ENCODE measurements at places on chromosomes 12 and 14. TPM values are rescaled to one million over a fixed set of nuclear protein-coding genes. Genes with fewer than 3 reads are reported as not detected.

DNA sequence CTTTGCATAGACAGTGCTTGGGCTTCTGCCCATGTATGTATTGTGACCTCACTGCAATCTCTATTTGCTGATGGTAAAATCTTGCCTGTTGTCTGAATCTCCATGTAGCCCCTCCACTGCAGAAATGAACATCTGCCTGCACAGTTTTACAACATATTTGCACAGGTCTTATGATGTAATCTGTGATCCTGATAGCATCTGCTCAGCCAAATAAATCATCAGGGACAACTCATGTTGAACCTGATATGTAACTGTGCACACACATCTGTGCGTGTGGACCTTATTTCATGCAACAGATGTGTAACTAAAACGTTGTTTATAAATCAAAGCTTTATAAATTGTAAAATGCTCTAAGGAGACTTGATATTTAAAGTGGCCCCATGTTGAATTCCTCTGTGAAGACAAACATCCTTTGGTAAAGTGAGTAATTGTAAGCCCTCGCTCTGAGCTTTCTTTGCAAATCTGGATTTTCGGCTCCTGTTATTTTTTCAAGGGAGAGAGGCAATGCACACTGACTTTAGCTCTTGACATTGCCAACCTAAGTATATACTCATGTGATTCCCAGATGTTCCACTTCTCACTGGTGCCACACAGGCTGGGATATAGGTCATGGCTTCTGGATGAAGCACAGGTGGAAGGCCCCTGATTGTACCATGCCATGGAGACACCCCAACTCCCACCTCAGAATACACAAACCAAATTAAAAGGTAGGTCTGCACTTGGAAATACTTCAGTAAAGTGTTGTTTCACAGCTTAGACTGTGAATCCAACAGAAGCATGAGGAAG is 371.3 kb downstream of the GRIN2B start:
- no peak overlapping the region for H3K27ac ChIP-seq
- H3K27me3 ChIP-seq: no peaks in the 10 kb centered on the region
- no peak for DNase-seq
- H3K4me1 ChIP-seq: no peaks in the 10 kb centered on the region
- H3K36me3 ChIP-seq: no peaks in the 10 kb centered on the region
- H3K4me3 ChIP-seq: no peak overlapping the region

DNA sequence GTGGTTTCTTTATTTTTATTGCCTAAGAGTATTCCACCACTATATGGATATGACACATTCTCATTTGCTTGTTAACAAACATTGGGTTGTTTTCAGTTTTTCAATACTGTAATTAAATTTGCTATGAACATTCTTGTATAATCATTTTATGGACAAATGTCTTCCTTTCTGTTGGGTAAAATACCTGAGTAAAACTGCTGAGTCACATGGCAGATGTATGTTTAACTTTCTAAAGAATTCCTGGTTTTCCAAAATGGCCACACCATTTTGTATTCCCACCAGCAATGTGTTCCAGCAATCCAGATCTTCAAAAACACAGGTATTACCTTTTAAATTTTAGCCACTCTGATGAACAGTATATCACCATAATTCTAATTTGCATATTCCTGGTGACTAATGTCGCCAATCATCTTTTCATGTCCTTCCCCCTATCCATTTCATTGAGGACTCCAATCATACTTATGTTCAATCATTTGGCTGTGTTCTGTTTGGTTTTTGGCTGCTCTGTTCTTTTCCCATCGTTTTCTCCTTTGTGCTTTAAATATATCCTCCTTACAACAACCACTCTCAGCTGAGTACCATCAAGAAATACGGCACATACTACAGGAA is 36.0 kb downstream of the CDK17 start:
- no peaks in the 10 kb centered on the region for H3K27me3 ChIP-seq
- H3K36me3 ChIP-seq: no peaks in the 10 kb centered on the region
- no peak overlapping the region for H3K27ac ChIP-seq
- DNase-seq: no peak
- peaks cover 16% of the 10 kb centered on the region for H3K4me1 ChIP-seq

- H3K4me3 ChIP-seq: no peak overlapping the region
- H3K4me1 ChIP-seq: peaks cover 9% of the 10 kb centered on the region
- no peak for DNase-seq
- H3K27me3 ChIP-seq: no peaks in the 10 kb centered on the region
Observed at GRCh38 chr12:63928305-63928704, 83.8 kb downstream of the SRGAP1 start.

GRCh38 chr14:58677517-58677916 is 39.8 kb downstream of the DACT1 start:
- H3K4me3 ChIP-seq: no peak overlapping the region
- no peak overlapping the region for H3K27ac ChIP-seq
- H3K36me3 ChIP-seq: no peaks in the 10 kb centered on the region
- no peak for DNase-seq
- no peaks in the 10 kb centered on the region for H3K27me3 ChIP-seq

DNA sequence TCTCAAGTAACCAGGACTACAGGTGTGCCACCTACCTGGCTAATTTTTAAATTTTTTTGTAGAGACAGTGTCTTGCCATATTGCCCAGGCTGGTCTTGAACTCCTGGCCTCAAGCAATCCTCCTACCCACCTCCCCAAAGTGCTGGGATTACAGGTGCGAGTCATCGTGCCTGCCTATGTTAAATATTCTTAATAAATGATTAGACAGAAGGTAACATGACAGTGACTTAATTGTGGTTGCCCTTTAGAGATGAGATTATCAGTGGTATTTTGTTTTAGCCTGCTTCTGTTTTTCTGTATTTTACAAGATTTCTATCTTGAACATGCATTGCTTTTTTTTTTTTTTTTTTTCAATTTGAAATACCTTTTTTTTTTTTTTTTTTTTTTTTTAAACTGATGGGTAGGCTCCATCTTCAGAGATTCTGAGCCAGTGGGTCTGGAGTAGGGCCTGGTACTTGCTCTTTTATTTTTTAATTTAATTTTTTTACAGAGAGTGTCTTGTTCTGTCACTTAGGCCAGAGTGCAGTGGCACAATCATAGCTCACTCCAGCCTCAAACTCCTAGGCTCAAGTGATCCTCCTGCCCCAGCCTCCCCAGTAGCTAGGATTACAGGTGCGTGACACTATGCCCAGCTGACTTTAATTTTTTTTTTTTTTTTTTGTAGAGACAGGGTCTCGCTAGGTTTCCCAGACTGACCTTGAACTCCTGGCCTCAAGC is 88.4 kb downstream of the BORCS5 start:
- no peak for DNase-seq
- H3K27ac ChIP-seq: no peak overlapping the region
- H3K36me3 ChIP-seq: no peaks in the 10 kb centered on the region
- no peaks in the 10 kb centered on the region for H3K27me3 ChIP-seq
- H3K4me3 ChIP-seq: no peak overlapping the region

DNA sequence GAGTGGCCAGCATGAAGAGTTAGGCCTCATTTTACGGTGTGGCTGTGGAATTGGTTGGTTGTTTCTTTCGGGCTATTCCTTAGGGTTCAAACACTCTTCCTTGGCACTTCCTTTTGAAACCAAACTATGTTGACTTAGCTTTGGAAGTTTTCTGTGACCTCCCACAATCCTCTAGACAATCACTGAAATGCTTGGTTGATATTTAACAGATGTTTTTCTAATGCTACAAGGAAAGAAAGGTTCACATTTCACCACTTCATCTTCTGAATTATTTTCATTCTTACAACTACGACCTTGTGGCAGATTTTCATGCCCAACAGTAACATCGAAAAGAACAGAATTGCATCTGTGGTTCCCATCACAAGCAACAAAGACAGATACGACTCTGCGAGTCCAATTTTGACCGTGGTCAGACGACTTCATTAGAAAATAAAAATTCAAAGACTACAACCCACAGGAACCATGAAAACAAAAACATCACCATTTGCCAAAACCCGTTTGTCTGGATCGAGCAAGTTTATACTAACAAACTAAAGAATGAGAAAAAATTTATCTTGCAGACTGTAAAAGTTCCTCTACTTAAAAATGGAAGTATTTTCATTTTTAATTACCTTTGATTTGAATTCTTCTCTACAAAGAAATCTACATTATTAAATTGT is 16.9 kb downstream of the PRKAB1 start:
- DNase-seq: peak; percentile 41
- peaks cover 18% of the 10 kb centered on the region for H3K36me3 ChIP-seq
- no peaks in the 10 kb centered on the region for H3K27me3 ChIP-seq
- H3K4me3 ChIP-seq: no peak overlapping the region

- H3K36me3 ChIP-seq: no peaks in the 10 kb centered on the region
- no peaks in the 10 kb centered on the region for H3K27me3 ChIP-seq
- H3K4me1 ChIP-seq: peaks cover 3% of the 10 kb centered on the region
- DNase-seq: no peak
- H3K27ac ChIP-seq: no peak overlapping the region
Observed at GRCh38 chr14:74704656-74705055, 8.2 kb downstream of the AREL1 start.

Gene TMEM229B
- 1.5 TPM for total RNA-seq

Gene KRT78
- not detected for total RNA-seq

GRCh38 chr12:91144053-91144452 is 32.8 kb upstream of the LUM start:
- H3K27me3 ChIP-seq: no peaks in the 10 kb centered on the region
- H3K36me3 ChIP-seq: peaks cover 35% of the 10 kb centered on the region

DNA sequence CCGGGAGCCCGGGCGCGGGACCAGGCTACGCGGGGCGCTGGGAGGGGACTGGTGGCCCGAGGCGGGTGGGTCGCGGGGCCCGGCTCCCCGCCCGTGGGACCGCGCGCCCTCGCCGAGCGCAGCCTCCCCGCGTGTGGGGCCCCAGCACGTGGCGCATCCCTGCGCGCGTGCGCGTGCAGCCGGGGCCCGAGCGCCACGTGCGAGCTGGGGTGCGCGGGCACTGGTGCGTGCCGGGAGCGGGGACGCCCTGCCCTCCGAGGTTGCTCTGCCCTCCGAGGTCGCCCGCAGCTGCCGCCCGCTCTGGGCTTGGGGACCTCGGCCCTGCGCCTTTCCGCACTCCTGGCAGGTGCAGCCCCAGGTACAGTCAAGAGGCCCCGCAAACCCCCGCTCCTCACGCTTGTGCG is 365 bp upstream of the CCDC88C start:
- H3K27me3 ChIP-seq: peaks cover 2% of the 10 kb centered on the region
- no peaks in the 10 kb centered on the region for H3K36me3 ChIP-seq
- no peak for DNase-seq
- peaks cover 6% of the 10 kb centered on the region for H3K4me1 ChIP-seq

GRCh38 chr14:92711976-92712653 is 36.3 kb downstream of the LGMN start:
- no peak for DNase-seq
- H3K4me1 ChIP-seq: no peaks in the 10 kb centered on the region
- peaks cover 7% of the 10 kb centered on the region for H3K36me3 ChIP-seq
- peak overlapping the region; percentile 20 for H3K27ac ChIP-seq
- no peaks in the 10 kb centered on the region for H3K27me3 ChIP-seq

GRCh38 chr12:120832737-120833136 is 71.4 kb downstream of the SPPL3 start:
- no peaks in the 10 kb centered on the region for H3K36me3 ChIP-seq
- H3K27ac ChIP-seq: no peak overlapping the region
- H3K4me1 ChIP-seq: peaks cover 15% of the 10 kb centered on the region
- no peak for DNase-seq

Gene PMEL
- 0.43 TPM for total RNA-seq

DNA sequence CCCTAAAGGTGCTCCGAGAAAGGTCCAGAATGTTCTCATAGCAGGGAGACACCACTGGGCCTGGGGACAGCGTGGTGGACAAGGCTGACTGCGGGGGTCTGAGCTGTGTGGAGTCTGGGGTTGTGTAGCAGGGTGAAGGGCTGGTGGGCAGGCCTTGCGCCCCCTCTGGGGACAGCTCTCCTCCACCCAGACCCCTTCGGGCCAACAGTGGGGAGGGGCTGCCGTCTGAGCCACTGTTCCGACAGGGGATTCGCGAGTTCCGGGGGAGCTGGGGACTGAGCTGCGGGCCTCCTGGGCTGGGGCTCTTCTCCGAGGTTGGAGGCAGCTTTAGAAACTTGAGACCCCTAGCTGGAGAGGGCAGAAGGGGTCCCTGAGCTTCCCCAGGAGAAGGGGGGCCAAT is 32.1 kb downstream of the NCKAP5L start:
- H3K36me3 ChIP-seq: peaks cover 66% of the 10 kb centered on the region
- H3K4me3 ChIP-seq: no peak overlapping the region
- no peak overlapping the region for H3K27ac ChIP-seq
- no peak for DNase-seq
- H3K4me1 ChIP-seq: no peaks in the 10 kb centered on the region
- H3K27me3 ChIP-seq: no peaks in the 10 kb centered on the region

DNA sequence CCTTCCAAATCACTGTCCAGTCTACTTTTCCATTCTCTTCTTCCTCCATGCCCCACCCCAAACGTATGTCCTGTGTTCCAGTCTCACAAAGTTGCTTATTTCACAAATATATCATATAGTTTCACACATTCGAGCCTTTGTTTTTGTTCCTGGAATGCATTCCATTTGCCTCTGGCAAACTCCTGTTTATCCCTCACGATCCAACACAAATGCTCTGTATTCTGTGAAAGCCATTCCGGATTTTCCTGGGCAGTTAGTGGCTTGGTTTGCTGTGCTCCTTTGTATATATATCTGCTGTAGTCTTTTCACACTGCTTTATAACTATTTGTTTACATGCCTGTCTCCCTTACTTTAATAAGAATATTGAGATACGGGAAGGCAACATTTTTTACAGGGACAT is 9.0 kb downstream of the RIC8B start:
- H3K4me3 ChIP-seq: no peak overlapping the region
- H3K27ac ChIP-seq: no peak overlapping the region
- DNase-seq: no peak
- no peaks in the 10 kb centered on the region for H3K27me3 ChIP-seq
- H3K36me3 ChIP-seq: no peaks in the 10 kb centered on the region
- peaks cover 3% of the 10 kb centered on the region for H3K4me1 ChIP-seq

Gene NEUROD4
- not detected for total RNA-seq

- H3K36me3 ChIP-seq: no peaks in the 10 kb centered on the region
- no peaks in the 10 kb centered on the region for H3K27me3 ChIP-seq
- no peak overlapping the region for H3K27ac ChIP-seq
- H3K4me3 ChIP-seq: no peak overlapping the region
- H3K4me1 ChIP-seq: no peaks in the 10 kb centered on the region
Observed at GRCh38 chr12:73384592-73384991, 1112.4 kb downstream of the TRHDE start.

All from lung (tissue), 17 donors.